Activated CD8-positive, alpha-beta memory T cell treated with anti-CD3 and anti-CD28 coated beads for 1 hour (primary cell): ENCODE measurements at places on chromosomes 5 and 9.

- DNase-seq: no peak
These were observed 16.1 kb downstream of the GFI1B start for GRCh38 chr9:132994410-132995120.

DNA sequence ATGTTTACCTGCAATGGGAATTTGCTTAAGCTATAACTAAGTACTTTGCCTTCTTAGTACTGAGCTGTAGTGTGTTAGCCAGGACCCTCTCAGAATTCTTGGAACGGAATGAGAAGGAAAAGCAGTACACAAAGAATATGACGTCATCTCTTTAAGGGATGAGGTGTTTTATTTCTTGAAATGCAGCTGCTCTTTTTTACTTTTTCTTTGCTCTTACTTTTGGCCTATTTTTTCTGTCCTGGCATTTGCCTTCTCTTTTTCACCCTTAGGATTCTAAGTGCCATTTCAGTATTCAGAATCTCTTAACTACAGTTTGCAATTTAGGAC lies 10.1 kb downstream of the KIF2A start:
- DNase-seq: no peak

DNA sequence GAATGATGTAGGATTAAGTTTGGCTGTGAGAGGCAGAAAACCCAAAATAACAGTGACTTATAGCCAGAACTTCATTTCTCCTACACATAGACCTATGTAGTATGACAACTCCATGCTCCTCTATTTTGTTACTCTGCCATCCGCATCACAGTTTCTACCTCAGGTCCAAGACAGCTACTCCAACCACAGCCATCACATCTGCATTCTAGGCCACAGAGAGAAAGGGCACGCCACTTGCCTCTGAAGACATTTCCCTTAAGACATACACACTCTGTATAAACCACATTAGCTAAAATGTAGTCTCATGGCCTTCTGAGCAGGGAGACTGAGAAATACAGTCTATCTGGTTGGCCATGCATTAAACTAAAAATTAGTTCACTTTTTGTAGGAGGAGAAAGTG lies 10.0 kb downstream of the SPINK4 start:
- no peak for DNase-seq

DNA sequence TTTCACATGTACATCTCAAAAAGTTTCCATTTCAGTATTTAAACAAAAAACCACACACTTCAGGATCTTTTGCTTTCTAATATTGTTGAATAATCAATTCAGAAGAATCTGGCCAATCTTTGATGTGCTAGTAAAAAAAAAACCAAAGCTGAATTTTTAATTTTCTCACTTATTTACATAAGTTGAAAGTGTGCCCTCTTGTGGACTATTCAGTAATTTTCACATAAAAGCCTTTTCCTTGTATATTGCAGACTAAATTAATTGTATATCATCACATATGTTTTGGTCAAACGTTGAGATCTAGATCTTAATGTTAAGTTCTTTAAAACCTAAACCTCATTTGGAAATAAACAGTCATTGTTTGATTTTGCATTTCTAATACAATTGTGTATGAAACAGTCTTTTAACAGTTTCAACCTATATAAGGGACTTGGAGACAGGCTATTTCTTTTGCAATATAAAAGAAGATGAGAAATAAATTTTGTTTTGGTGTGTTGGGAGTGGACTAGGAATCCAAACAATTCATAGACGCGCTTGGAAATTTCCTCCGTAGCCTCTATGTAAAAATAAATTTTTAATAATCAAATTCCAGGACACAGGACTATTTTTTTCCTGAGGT lies 68.1 kb downstream of the NIPBL start:
- DNase-seq: no peak

DNA sequence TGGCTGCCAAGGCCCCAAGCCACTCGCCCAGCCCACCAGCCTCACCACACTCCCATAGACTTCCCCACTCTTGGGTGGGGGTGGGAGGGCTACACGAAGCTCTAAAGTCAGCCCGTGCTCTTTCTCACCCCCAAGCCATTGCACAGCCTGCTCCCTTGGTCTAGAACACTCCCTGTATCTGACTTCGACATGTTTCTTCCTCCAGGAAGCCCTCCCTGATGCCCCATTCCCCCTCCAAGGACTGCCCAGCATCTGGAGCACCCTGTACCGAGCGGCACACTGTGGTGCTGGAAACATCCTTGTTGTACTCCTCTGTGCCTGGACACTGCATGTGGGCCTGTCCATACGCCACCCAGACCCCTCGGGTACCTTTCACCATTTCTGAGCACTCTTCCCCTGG lies 49.4 kb upstream of the KCNMB1 start:
- DNase-seq: no peak

DNA sequence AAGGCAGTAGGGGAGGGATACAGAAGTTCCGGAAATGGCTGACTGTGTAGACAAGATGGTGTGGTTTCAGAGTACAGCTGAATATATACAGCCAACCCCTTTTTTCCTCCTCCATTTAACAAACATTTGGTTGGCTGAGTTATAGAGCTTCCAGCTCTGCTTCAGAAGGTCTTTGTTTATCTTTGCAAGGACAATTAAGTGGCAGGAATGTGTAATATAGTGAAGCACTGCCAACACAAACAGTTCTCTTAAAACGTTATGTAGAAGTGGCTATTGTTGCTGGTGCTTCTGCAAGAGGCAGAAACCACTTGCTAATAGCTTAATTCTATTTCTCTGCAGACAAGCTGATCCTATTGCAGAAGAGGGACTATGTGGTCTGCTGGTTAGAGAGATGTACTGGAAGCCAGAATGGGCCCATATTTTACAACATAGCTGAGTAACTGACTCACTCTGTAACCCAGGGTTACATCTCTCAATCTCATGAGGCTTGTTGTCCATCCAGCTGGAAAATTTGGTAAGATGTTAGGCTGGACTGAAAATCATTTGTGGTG lies 62.7 kb upstream of the OSMR start:
- DNase-seq: no peak

GRCh38 chr9:127714951-127715469 lies 453 bp downstream of the PTRH1 start:
- no peak for DNase-seq

DNA sequence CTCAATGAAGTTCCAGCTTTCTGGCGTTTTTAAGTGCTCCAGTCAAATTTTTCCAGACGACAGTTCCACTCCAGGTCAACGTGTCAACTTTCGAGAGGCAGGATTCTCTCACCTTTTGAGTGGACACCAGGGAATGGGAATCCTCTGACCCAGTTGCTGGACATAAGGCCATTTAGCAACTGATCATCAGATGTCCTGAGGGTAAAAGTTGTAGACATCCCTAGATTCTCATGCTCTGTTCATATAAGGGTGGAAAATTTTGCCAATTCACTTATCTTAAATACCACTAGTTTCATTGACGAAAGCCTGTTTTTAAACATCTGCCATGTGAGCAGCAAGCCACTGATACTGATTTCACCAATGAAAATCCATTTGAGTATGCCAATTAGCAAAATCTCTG lies 275.5 kb downstream of the MAST4 start:
- no peak for DNase-seq

DNA sequence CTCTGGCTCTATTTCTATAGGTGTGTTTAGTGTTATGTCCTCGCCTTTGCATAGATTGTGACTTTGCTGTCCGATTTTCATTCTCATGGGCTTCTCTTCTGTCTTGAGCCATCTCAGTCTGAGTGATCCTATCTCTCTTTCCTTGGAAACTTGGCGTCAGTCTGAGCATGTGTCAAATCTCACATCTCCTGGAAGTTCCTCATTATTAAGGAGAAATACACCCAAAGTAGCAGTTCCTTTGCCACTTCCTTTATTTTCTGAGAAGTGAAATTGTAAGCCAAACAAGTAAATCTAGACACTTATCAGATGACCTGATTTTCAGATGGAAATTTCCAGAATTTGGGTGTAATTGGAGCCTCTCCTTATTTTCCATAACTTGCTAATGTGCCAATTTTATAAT lies 126.9 kb upstream of the ANKH start:
- DNase-seq: no peak

DNA sequence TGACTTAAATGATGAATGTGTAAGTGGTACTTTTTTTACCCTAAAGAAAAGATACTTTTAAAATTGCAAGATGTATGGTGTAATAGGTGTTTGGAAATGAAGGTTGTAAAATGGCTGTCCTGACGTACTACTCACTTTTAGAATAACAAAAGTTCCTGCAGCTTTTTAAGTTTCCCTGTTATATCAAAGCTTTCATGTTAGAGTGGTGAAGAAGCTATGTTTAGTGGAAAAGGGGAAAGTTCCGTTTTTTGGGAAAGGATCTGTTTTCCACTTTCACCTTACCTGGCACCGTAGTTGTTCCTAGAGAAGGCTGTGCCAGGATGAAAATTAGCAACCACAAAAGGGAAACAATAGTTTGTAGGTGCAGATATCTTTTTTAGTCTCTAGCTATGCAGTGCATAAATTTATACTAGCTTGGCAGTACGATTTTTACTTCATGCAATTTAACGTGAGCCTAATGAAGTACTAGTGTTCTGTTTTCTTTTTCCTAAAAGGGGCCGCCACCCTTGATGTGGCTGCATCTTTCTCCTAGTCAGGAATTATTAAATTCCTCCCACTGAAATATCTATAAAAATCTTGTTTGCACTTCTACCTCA lies 1.3 kb downstream of the TNPO1 start:
- DNase-seq: no peak

DNA sequence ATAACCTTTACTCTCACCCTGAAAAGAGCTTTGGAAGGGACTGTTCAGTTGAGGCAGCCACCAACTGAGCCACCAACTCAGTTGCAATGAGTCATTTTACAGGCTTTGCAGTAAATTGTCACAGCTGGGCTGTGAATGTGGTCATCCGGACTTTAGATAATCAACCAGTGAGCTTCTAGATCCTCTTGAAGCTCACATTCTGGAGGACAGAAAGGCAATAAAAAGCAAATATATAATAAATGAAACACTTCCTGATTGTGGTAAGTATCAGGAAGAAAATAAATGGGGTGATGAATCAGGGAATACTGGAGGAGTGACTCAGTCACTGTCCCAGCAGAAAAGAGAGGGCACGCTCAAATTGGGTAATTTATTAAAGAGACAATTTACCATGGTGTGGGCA lies 13.2 kb upstream of the C5orf58 start:
- no peak for DNase-seq

DNA sequence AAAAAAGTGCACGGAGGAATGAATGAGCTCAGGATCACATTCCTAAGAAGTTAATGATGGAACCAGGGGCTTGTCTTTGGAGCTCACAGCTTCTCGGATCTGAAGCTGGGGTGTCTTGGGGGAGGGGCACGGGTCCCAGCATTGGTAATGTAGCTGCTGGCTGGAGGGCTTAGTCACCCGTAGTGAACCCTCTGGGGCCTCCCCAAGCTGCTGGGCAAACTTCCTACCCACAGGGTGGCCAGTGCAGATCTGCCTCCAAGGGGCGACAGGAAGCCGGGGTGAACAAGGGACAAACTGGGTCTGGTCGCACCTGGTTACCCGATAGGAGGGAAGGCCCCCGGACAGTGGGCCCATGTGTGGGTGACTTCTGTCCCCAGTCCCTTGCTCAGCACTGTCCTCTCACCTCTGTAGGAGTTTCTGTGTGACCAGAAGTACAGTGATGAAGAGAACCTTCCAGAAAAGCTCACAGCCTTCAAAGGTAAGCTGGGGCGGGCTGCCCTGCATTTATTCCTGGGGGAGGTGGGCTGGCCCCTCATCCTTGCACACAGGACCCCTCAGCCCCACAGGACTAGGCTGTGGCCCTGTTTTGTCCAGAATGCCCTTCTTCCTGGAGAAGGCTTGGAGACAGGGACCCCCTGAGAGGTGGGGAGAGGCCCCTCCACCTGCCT lies 14.1 kb upstream of the NUP214 start:
- no peak for DNase-seq

GRCh38 chr9:34664281-34665066 lies 2.0 kb upstream of the CCL27 start:
- peak; percentile 54 for DNase-seq

GRCh38 chr5:151886546-151887275 lies 37.9 kb downstream of the GLRA1 start:
- DNase-seq: no peak

DNA sequence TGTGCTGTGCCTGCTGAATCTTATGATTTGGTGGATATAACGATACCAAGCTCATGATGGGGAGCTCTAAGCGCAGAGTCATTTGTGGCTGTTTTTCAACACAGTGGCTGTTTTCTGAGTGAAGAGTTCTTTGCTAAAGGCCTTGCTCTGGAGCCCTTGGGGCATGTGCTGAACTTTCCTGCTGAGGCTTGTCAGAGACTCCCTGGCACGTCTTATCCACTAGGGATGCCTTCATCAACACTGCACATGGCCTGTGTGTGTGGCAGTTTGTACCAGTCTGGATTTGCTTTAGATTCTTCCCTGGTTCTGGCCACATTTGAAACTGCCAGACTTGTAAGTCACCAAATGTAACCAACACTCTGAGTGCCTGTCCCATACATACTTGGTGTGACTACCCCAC lies 188.2 kb downstream of the DMRT2 start:
- no peak for DNase-seq

DNA sequence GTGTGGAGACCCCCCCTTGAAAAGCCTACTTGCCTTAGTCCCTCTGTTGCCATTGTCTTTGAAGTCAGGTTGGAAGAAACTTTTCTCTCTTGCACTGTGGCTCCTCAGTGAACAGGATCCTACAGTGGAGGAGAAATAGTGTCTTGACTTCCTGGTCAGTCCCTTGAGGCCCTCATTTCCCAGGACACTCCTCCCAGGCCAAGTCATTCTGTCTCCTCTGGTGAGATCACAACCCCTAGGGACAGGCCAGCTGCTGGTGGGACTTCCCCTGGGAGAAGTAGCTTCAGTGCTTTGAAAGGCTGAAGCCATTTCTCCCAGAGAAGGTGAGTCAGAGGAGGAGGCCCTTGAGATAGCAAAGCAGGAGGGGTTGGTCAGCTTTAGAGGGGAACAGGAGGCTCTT lies 10.1 kb upstream of the GRIA1 start:
- DNase-seq: no peak

GRCh38 chr9:135032041-135032835 lies 55.2 kb upstream of the OLFM1 start:
- DNase-seq: no peak

- no peak for DNase-seq
These were observed 672.8 kb downstream of the ACTL7B start for GRCh38 chr9:108182950-108183381.

DNA sequence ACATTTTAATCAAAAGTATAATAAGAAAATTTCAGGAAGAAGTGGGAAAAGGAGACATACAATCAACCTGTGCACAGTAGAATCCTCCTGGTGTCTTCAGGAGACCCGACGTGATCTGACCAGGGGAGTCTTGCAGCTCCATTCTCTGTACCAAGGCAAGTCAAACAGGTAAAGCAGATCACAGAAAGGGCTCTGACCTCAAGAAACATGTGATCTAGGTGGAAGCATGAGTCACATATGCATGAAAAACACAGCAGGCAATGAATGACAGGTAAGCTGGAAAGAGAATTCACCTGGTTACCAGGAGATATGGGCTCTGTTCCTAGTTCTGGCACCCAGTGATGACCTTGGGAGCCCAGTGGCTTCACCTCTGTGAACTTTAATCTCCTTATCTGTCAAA lies 19.4 kb upstream of the FABP6 start:
- DNase-seq: no peak

- no peak for DNase-seq
These were observed 257.5 kb upstream of the PANK3 start for GRCh38 chr5:168836603-168837231.
